ENCODE measurements at places on chromosomes 4 and X. TPM values are rescaled to one million over a fixed set of nuclear protein-coding genes. Genes with fewer than 3 reads are reported as not detected.

- peak; percentile 36 for DNase-seq
Observed at GRCh38 chr4:173917255-173917960, 366.1 kb downstream of the FBXO8 start.

GRCh38 chr4:159042097-159042605, 60.7 kb upstream of the RAPGEF2 start:
- DNase-seq: peak; percentile 24

- DNase-seq: peak; percentile 57
Observed at GRCh38 chr4:102180046-102180445, 165.2 kb downstream of the SLC39A8 start.

DNA sequence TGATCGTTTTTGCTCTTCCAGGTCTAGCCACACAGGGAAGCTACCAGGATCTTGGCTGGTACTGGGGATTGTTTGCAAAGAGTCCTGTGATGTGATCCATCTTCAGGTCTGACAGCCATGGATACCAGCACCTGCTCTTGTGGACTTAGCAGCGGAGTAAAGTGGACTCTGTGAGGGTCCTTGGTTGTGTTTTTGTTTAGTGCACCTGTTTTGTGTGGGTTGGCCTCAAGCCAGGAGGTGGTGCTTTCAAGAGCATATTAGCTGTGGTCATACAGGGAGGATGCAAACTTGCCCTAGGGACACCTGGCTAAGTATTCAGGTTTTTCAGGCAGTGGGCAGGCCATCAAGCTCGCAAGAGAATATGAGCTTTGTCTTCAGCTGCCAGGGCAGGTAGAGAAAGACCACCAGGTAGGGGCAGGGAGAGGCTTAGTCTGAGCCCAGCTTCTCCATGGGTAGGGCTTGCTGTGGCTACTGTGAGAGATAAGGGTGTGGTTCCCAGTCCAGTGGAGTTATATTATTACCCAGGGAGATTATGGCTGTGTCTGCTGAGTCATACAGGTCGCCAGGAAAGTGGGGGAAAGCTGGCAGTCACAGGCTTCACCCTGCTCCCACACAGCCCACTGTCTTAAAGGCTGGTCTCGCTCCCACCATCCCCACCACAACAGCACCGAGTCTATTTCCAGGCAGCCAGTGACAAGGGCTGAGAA, 293.7 kb downstream of the PCDH18 start:
- no peak for DNase-seq

CCNQ gene
- total RNA-seq: 23.8 TPM

CT45A3 gene
- total RNA-seq: 0.72 TPM

GRCh38 chr4:106614441-106614840, 245.9 kb upstream of the GIMD1 start:
- peak; percentile 10 for DNase-seq

AGA gene
- 16.1 TPM for total RNA-seq

GAGE2A gene
- total RNA-seq: not detected

- DNase-seq: no peak
Observed at GRCh38 chrX:130340271-130340670, 552 bp downstream of the SLC25A14 start.

DNA sequence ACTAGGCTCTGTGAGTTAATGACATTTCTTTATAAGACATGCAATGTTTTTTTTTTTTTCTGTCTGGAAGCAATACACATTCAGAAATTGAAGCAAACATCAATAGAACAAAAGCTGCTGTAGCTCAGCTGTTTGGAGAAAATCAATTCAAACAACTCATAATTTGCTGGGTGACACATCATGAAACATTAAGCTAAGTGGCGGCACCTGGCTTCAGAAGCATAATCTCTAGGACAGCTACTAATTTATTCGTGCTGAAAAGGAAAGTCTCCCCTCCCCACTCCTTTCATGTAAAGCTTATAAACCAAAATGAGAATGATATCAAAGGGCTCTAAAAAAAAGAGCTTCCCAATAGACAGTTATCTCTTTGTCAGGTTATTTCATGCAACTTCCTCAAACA, 73.9 kb downstream of the LUZP4 start:
- DNase-seq: no peak

DNA sequence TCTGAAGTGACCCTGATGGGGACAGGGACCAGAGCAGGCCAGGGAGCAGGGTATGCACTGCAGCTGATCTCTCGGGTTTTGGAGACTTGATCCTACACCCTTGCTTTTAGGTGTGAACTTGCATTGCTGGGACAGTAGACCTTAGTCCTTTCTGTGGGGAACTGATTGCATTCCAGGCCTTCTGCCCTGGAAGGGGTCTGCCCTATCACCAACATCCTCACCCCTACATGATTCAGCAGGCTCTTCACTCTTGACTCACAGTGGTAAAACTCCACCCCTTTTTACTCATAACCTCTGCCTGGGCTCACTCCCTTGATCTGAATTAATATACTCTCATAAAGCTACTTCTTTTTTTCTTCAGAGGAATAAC, 6.6 kb upstream of the DDX60L start:
- DNase-seq: no peak

DNA sequence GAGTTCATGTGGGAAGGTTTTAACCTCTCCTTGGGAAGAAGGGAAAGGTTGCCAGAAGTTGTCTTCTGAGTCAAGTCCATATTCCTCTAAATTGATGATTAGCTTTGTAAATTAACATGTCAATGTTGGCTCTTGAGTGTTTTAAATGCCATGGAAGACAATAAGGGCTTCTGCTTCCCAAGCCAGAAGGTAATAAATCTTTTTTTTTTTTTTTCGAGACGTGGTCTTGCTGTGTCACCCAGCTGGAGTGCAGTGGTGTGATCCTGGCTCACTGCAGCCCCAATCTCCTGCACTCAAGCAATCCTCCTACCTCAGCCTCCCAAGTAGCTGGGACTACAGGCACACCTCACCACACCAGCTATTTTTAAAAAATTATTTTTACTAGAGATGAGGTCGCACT, 5.0 kb upstream of the REST start:
- DNase-seq: no peak

HDX gene
- 3.4 TPM for total RNA-seq

TCEAL7 gene
- total RNA-seq: 11.3 TPM

GRCh38 chrX:45765281-45765680, 564.6 kb upstream of the DIPK2B start:
- no peak for DNase-seq

INPP4B gene
- total RNA-seq: 78.7 TPM

DNA sequence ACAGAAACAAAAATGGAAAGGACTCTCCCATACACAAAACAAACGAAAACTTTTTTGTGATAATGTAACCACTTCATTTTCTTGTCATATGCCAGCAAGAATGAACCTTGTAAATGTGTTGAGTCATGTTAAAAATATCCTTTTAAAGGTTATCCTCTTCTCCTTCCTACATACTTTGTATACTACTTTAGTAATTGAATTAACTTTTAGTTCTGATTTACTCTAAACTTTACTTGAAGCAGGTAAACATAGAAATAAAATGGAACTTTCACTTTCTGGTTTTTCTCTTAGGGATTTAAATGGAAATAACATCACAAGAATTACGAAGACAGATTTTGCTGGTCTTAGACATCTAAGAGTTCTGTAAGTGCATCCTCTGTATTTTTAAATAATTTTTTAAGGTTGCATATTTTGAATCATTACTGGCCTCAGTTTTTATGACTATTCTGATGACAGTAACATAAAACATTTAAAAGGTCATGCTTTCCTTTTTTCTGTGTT, 4.7 kb downstream of the SLIT2 start:
- DNase-seq: peak; percentile 47

SSX2B gene
- not detected for total RNA-seq

DNA sequence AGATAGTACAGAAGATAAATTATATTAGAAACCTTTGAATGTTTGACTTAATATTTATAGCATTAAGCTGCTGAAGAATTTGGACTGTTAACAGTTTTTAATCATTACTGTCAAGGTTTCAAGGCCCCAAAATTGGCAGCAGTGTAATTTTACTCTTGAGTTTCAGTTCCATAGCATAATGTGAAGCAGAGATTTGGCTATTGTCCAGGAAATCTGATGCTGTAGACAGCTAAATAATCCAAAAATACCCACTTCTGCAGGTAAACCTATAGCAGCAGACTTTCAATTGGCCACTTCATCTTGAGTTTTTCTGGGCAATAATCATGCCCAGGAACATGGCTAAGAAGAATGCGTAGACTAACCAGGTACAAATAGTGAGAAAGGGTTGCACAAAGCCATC, 85.0 kb downstream of the RCHY1 start:
- DNase-seq: no peak

- DNase-seq: no peak
Observed at GRCh38 chr4:518569-519083, 19.6 kb downstream of the PIGG start.
